ENCODE measurements at places on chromosomes 7 and 10. TPM values are rescaled to one million over a fixed set of nuclear protein-coding genes. Genes with fewer than 3 reads are reported as not detected.

GRCh38 chr10:107028236-107028635 is 136.3 kb downstream of the SORCS1 start:
- no peak for DNase-seq

Gene SPDYE8
- total RNA-seq: not detected

Gene FAM25G
- total RNA-seq: not detected

GRCh38 chr10:91884536-91884935 is 24.8 kb downstream of the FGFBP3 start:
- no peak for DNase-seq

Gene SUV39H2
- 8.6 TPM for total RNA-seq

Gene CALML3
- not detected for total RNA-seq

Gene CALCR
- 0.51 TPM for total RNA-seq

Gene C7orf57
- total RNA-seq: not detected

DNA sequence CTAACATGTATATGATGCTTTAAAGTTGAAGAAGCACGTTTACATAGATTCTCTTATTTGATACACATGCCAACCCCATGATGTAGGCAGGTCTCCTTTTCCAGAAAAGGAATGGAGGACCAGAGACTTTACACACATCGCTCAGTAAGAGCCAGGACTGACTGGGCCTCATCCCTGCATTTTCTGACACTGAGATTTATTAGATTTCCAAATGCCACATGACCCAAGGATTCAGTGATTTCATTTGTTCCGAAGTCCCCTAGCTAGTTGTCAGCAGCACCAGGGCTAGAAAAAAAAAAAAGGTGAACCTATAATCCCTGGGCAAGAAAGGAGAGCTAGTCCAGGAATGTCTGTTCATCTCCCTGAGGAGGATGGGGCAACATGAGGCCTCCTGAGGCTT is 143.3 kb upstream of the AGK start:
- no peak for DNase-seq

GRCh38 chr10:42482411-42482810 is 156.0 kb downstream of the ZNF33B start:
- no peak for DNase-seq

DNA sequence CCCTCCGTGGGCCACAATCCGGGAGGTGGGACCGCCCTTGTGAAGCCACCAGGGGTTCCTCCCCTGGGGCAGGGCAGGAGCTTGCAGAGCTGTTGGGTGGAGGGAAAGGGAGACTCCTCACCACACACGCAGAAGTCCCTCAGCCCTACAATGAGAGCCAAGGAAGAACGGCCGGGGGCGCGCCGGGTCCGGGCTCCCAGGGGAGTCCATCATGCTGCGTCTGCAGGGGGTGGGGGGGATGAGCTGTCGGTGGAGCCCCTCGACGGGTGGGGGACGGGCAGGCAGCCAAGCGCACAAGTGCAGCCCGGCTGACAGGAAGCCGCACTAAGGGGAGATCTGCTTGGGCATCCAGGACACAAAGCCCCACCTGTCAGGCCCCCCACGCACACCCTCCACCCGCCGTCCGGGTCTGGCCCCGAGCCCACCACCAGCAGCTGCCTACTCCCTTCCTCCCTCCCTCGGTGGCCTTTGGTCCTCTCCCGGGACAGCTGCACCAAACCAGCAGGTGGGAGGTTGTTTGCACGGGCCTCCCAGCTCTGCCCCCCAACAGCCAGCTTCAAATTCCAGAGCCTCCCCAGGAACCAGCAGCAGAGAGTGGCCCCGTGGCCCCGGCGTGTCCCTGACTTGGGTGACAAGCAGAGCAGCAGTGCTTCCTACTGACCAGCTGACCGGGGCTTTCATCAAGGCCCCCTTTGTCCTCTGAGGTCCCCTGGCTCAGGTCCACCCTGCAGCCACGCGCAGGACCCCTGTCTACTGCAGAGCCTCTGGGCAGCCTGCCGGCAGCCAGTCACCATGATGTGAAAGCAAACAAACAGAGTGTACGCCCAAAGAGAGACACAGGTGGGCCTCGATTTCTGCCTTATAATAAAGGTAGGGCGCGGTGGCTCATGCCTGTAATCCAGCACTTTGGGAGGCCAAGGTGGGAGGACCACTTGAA is 50.3 kb downstream of the HIP1 start:
- peak; percentile 84 for DNase-seq

GRCh38 chr7:28076423-28077200 is 104.0 kb downstream of the JAZF1 start:
- no peak for DNase-seq

Gene NAT16
- total RNA-seq: not detected

Gene XRCC2
- 0.29 TPM for total RNA-seq

GRCh38 chr7:33233659-33234058 is 104.3 kb downstream of the BBS9 start:
- no peak for DNase-seq

Gene AKR1D1
- total RNA-seq: not detected

DNA sequence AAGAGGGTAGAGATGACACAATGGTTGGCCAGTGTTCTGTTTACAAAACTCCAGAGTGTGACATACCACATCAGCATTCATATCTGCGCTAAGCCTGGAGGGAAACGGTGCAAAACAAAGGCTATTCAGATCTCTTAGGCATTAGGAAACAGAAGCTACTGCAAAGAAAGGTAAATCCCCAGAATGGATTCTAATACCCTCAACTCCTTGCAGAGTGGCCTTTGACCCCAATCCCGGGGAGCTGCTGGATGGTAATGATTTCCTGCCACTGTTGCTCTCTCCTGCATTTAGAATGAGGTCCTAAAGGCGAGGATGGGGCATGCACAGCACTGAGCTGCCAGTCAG is 65.2 kb downstream of the AOAH start:
- no peak for DNase-seq

DNA sequence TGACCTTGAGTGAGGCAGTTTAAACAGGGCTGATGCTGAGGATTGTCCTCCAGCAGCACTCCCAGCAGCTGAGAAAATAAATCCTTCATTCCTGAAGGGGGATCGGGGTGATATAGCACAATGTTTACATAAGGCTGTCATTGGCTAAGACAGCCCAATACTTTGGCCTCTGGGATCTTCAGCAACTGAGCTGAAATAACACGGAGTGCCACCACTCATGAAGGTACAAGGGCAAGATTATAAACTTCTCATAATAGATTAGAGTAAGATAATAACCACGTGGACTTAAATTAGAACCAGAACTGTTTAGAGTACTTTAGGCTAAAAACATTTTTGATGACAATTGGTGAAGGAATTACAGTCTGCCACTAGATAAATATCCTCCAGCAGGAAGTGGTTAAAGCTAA is 70.0 kb upstream of the PAPSS2 start:
- DNase-seq: no peak

Gene NKX1-2
- total RNA-seq: not detected
